ENCODE measurements at places on chromosomes 1 and 21.
A peak's percentile ranks its signal among the peaks of the same experiment; 100 is the strongest.

DNA sequence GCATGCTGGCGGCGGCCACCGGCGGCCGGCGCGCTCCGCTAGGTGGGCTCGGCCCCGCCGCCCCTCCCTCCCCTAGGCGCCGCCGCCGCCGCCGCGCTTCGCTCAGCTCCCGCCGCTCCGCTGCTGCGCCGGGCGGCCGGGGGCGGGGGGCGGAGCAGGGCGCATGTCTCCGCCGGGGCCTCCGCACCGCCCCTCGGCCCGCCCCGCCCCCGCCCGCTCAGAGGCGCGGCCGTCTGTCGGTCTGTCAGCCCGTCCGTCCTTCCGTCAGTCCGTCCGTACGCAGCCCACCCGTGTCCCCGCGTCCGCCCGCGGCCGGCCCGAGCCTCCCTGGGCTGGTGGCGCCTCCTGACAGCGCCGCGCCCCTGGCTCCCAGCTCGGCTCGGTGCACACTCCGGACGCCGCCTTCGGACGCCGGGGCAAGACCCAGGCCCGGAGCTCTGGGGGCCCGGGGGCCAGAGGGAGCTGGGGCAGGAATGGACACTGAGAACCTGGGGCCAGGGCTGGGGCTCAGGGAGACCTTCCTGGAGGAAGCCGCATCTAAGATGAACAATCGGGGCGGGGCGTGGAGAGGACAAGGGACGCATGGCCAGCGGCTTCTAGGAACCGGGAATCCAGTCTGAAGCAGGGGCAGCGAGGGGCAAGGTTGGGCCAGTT lies at the start of gene GPR153:
TSS of gene GPR153 (minus strand) at position 138 of the 654 bp plus-strand sequence. CDS start 6,193 bp downstream, outside the sequence.
- DNase-seq: peak; percentile 52

DNA sequence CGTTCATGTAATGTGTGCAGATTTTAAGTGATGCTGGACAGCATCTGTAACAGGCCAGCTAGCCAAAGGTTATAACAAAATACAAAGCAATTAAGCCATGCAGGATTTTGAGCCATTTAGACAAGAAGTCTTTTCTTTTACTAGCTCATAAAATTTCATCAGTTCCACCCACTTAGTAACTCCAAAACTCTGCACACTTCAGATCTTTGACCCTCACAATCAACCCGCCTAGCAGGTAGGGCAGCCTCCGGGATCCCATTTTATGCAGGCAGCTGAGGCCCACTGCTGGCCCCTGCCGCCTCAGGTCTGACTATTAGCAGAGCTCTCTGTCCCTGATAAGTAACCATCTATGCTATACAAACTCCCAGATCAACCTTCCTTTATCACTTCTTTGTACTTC lies 9.2 kb downstream of the LBR start:
- DNase-seq: no peak

GRCh38 chr1:169546087-169546995 lies 39.9 kb downstream of the F5 start:
- DNase-seq: peak; percentile 41

GRCh38 chr1:152313970-152314369 lies 11.1 kb downstream of the FLG start:
- DNase-seq: no peak

- no peak for DNase-seq
Observed at GRCh38 chr1:207089627-207090355, 1.1 kb downstream of the C4BPB start.

- DNase-seq: no peak
Observed at GRCh38 chr1:174116042-174116441, 43.3 kb upstream of the RABGAP1L start.

DNA sequence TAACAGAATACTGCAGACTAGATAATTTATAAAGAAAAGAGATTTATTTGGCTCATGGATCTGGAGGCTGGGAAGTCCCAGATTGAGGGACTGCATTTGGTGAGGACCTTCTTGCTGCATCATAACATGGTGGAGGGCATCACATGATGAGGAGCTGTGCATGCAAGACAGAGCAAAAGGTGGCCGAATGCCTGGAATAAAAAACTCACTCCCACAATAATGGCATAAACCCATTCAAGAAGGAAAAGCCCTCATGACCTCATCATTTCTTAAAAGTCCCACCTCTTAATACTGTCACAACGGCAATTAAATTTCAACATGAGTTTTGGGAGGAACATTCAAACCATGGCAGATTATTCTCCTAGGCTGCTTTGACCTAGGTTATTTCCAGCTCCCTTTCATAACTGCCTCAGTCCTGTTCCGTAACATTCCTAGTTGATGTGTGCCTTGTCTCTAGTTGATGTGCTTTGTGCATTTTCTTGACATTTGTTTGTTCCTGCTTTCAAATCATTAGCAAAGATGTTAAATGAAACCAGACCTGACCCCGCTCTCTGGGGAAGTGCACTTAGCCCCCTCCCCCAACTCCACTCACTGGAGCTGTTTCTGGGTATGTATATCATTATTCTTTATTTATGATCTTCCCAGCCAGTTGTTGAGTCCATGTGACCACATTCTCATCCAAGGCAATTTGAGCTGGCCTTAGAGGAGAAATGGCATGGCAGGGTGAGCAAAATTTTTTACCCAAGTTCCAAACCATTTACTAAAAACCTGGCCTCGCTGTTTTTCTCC lies 148.5 kb downstream of the GDAP2 start:
- DNase-seq: no peak

DNA sequence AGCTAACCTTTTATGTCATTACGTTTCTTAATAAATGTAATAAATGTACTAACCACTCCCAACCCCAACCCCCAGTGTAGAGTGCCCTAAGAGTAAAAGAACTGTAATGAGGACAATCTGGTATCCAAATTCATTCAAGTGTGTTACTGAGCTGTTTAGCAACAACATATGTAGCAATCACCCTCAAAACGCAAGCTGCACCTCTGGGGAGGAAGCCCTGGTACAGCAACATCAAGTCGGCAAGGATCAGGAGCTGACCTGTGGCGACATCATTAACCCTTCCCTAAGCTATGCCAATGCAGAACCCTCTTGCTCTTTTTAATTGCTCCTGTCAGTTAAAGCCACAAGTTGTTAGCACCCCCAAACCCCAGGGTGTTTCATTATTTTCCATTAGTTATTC lies 47.1 kb downstream of the STX6 start:
- DNase-seq: no peak

DNA sequence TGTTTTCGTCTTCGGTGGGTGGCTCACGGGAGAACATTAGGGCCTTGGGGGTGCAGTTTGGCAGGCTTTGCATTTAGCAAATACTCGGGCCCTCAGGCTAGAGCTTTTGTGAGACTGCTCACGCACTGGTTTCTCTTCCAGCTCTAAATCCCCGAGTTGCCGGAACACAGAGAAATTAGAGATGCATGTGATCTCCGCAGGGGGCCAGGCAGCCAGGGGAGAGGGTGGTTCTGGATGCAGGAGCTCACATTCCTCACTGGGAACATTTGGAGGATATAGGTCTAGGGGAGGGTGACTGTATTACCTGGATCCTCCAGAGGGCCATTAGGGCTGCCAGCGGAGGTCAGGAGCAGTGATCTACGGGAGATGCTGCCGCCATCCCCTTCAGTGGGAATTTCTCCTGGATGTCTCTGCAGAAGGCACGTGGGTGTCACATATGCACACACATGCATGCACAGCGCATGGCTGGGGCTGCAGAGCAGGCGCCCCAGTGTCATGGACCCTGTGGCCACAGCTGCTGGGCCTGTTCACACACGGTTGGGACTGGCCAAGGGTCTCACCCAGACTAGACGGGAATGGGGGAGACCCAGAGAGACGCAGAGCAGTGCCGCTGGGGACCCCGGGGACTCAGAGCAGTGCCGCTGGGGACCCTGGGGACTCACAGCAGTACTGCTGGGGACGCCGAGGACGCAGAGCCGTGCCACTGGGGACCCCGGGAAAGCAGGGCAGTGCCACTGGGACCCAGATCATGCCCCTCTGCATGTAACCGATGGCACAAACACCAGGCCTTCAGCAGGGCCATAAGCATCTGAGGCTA lies 258.7 kb downstream of the CAMTA1 start:
- no peak for DNase-seq

- no peak for DNase-seq
Observed at GRCh38 chr1:246659594-246660140, 64.5 kb upstream of the SCCPDH start.

- DNase-seq: no peak
Observed at GRCh38 chr21:22711636-22712035, 1713.4 kb downstream of the NCAM2 start.

DNA sequence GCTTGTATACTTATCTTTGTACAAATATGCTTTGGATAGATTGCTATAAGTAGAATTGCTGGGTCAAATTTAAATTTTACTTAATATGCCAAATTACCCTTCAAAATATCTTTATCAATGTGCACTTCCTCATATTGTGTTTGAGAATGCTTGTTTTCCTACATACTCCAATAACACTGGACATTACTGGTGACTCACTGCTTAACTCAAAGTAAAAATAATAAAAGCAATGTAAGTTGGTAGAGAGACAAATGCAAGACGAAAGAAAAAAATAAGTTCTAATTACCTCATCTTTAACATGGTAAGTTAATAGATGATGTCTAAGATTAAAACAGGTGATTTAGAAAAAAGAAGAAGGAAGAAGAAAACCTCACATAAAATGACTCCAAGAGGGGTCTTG lies 7.9 kb upstream of the SH3GLB1 start:
- no peak for DNase-seq

DNA sequence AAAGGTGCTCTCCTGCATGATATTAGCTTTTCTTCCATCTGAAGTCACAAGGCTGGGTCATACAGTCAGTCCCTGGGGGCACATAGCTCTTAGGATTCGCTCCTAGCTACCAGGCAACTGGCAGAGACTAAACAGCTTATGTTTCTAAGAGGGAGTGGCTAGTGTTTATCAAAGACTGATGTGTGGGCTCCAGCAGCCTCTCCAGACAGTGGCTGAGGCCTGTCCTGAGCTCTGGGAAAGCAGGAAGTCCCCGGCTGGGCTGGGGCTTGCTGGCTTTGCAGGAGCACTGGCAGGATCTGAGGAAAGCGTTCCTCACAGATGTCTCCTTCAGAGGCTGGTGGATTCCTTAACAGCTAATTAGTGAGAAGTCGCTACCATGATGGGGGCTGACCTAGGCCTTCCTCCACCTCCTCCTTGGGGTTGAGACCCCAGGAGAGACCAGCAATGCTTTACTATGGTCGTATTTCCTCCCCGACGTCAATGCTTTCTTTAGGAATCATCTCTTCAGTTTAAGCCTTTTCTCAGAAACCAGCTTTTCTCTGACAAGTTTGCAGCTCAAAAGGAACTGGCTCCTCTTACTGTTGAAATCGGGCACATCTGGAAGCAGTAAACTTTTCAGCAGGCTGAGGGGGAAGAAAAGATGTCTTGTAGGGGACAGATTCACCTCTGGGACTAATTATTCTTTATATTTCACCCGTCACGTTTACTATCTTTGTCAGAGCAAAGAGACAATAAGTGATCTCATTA lies 33.5 kb upstream of the HHAT start:
- DNase-seq: no peak

- no peak for DNase-seq
Observed at GRCh38 chr1:45200906-45201500, 5.4 kb downstream of the ZSWIM5 start.
